ENCODE measurements at places on chromosomes 12 and 14.

GRCh38 chr14:58876608-58877007, 238.8 kb downstream of the DACT1 start:
- no peak for DNase-seq

DNA sequence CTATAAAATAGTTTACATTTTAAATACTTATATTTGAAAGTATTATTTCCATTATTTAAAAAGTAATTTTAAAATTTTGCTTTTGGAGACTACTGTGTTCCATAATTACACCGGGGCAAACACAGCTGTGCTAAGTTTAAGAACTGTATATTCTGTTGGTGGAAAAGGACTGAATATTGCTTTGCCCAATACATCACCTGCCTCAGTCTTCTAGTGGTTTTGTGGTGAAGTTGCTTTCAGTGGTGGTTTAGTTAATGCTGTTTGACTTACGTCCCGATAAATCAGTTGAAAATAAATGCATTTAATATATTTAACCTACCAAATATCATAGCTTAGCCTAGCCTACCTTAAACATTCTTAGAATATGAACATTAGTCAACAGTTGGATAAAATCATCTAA, 23.4 kb downstream of the FBXO34 start:
- no peak for DNase-seq

- no peak for DNase-seq
These were observed 12.3 kb upstream of the EPYC start for GRCh38 chr12:91017043-91017442.

- DNase-seq, result no peak
These were observed 138.9 kb downstream of the GPR65 start for GRCh38 chr14:88143810-88144209.

GRCh38 chr12:95178136-95178535, 39.1 kb downstream of the FGD6 start:
- DNase-seq, result no peak

DNA sequence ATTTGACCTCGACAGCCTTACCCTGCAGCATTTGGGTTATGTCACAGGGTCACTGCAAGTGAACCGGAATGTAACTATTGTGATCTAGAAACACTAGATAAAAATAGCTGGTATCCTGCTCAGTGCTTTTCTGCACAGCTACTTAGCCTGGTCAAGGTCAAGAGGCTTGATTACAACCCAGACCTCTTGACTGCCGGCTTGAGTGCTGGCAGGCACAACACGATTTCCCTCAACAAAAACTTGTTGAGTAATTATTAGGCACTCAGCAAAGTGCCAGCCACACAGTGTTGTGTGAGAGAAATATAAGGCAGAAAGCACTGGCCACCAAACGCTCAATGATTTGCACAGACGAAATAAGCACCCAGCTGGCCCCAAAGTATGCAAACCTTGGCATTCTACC, 156.7 kb downstream of the NUAK1 start:
- DNase-seq, result no peak

- no peak for DNase-seq
These were observed 9.9 kb downstream of the AJUBA start for GRCh38 chr14:22972313-22972930.

DNA sequence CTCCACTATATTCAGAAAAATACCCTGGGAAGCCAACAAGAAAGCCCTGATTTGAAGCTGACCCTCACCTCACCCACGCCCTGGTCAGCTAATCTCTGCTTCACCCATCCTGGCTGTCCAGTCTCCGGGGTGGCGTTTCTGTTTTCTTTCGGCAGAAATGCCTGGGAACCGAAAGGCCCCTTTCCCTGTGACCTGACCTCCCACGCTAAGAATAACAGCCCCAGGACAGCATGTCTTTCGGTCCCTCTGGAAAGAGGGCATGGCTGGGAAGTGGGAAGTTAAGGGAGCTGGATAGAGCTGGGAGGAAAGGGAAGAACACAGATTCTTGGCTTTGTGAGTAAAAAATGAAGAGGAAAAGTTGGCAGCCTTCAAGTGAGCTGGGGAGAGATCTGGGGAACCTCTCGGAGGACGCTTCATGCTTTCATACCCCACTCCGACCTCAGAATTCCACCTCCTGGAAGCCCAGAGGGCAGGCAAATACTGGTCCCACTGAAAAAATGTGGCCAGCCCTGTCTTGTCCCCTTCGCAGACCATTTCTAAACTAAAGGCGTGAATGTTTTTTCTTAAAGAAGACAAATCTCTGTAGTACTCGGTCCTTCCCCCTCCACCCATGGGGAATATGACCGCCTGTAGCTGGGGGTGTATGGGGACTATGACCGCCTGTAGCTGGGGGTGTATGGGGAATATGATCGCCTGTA, 163.0 kb upstream of the FKBP4 start:
- no peak for DNase-seq

- no peak for DNase-seq
These were observed 57.8 kb upstream of the NAP1L1 start for GRCh38 chr12:76142305-76142704.

DNA sequence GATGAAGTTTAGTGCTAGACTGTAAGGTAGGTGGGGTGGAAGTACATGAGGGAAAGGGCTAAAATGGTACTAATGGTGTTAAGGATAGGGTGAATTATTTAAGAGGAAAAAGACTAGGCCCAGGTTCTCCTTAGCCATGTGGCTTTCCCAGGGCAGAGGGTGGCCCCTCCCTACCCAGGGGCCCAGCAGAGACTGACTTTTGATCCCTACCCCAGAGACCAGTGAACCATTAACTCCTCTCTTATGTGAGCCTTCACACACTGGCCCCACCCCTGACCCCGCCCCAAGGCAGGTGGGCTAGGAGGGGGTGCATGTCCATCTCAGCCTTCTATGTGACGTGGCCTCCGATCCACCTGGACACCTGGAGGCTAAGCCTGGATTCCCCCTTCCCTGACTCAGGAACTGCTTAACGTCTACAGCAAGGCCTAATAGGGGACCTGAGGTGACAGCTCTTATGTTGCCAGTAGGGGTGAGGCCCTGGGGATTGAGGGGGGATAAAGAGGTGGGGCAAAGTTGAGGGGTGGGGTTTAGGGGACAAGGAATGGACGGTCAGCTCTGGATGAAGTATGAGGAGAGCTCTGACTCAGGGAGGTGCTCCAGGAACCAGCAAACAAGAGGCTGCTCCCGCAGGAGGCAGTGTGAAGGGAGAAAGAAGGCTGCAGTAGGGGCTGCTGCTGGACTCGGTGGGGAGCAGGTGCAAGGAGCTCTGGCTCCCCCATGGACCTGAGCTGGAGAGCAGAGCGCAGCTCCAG, 757 bp downstream of the SLC39A5 start:
- DNase-seq, result no peak

GRCh38 chr14:61596990-61597389, 98.3 kb upstream of the HIF1A start:
- no peak for DNase-seq

DNA sequence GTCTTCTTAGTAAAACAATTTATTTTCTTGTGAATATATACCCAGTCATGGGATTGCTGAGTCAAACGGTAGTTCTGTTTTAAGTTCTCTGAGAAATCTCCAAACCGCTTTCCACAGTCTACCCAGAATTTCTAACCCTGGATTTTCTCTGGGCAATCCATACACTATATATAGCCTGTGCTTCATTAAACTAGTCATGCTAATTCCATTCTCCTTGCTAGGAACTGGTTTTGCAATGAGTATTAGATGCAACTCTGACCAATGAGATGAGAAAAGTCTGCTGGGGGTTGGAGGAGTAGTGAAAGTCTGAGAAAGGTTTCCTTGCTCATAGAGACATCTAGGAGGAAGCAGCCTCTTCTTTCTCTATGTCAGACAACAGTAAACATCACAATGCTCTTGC, 196.1 kb upstream of the CDKN3 start:
- DNase-seq, result no peak

- DNase-seq, result no peak
These were observed 12.4 kb upstream of the SIX1 start for GRCh38 chr14:60661721-60662120.
